ENCODE measurements at places on chromosomes 1 and 21. TPM values are rescaled to one million over a fixed set of nuclear protein-coding genes. Genes with fewer than 3 reads are reported as not detected.

The HMGCL gene
- 9.8 TPM for total RNA-seq

The OVAAL gene
- total RNA-seq, result not detected

The PLA2G2F gene
- total RNA-seq, result not detected

The FMO1 gene
- total RNA-seq, result 2.7 TPM

The KLHDC7A gene
- not detected for total RNA-seq

The CLCA4 gene
- total RNA-seq, result not detected

The PLXNA2 gene
- total RNA-seq, result 45.1 TPM

The RXFP4 gene
- total RNA-seq, result not detected

The ATP6V1G3 gene
- total RNA-seq, result not detected

DNA sequence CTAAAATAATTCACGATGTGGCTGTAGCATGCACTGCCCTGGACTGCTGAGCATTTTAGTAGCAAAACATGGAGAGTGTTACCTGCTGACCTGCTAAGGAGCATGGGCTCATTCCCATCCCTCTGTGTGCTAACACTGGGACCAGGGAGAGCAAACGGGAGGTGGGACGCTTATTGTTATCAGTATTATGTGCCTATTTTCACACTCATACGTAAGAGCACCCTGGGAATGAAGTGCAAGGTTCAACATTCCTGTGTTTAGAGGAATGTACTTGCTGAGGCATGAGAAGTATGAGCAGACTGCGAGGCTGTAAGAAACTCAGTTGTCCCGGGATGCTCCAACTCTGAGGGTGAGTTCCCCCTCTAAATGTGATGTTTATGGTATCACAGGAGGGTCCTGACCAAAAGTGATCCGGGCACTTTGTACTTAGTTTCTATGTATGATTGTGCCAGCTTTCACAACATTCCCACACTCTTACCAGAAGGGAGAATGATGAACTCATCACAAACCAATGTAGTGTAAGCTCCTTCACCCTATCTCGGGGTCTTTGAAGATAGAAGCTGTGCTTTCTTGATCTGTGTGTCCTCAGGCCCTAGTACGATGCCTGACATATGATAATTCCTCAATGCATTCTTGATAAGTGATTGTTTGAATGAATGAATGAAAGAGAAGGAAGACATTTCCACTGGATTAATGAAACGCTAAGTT lies 164.8 kb downstream of the KCNJ6 start:
- DNase-seq, result no peak

DNA sequence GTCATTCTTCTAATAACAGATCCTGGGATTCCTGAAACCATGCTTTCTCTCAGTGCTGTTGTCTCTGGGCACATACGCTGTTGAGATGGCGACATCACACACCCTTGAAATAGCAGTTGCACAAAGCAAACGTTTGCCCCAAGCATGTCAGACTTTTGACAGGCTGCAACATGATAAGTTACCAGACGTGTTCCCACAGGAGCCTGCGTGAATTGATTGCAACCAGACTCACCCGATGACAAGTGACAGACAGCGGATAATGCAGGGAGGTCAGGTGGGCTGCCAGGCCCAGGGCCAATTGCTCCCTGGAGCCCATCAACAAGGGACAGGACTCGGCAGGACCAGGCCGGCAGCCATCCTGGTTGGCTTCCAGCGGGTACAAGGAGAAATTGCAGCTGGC lies 310.9 kb downstream of the SIPA1L2 start:
- DNase-seq, result no peak

- DNase-seq, result no peak
These were observed 70.8 kb upstream of the SIM2 start for GRCh38 chr21:36628106-36628505.

GRCh38 chr1:37240897-37241296 lies 206.6 kb upstream of the GRIK3 start:
- DNase-seq, result no peak

- no peak for DNase-seq
These were observed 90.0 kb downstream of the TYW3 start for GRCh38 chr1:74822851-74823401.

DNA sequence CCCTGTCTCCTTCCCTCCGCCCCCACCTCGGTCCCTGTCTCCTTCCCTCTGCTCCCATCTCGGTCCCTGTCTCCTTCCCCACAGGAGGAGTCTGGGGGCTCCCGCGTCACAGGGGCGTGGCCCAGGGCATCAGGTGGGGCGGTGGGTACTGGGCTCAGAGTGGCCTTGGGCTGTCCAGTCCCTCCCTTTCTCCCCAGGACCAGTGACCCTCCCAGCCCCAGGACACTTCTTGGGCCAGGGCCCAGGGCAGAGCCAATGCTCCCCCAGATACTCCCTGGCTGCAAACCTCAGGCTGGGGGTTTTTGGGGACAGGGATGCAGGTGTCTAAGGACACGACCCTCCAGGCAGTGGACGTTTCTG lies 6.8 kb upstream of the RNF223 start:
- DNase-seq, result no peak

GRCh38 chr1:232923739-232924386 lies 26.5 kb upstream of the NTPCR start:
- DNase-seq, result no peak

DNA sequence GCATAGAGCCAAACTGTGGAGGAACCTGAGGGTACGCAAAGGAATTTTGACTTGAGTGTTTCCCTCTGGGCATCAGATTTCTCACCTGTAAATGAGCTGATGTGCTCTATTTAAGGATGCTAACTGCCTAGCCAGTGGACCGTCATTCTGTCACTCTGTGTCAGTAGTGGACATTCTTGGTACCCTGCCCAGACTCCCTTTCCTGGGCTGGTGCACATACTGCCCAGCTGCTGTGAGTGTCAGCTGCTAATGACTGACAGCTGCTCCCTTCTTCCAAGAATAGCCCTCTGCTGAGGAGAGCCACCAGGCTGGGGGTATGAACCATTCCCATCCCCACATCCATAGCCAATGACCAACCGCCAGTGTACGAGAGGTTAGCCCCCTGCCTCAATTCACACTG lies 193.1 kb upstream of the DAB1 start:
- DNase-seq, result no peak

GRCh38 chr1:69433073-69433472 lies 134.6 kb upstream of the LRRC7 start:
- DNase-seq, result no peak

- DNase-seq, result no peak
These were observed 229.5 kb upstream of the VAMP3 start for GRCh38 chr1:7541629-7542028.

DNA sequence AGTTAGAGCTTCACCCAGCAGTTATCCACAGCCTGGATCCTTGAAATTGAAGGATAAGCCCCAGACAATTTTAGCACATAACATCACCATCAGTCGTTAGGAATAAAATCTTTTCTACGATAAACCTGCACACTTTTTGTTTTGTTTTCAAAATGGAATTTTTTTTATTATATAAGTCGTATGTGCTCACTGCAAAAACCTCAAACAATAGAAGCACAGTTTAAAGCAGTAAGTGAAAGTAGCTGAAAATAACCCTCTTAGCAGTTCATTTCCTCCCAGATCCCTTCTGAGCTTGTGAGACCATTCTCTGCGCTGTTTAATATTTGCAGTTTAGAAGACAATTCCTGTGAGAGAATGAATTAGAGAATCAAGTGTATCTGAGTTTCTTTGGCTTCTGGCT lies 38.3 kb downstream of the ELK4 start:
- no peak for DNase-seq

GRCh38 chr1:184800876-184801275 lies 46.2 kb upstream of the EDEM3 start:
- DNase-seq, result no peak

DNA sequence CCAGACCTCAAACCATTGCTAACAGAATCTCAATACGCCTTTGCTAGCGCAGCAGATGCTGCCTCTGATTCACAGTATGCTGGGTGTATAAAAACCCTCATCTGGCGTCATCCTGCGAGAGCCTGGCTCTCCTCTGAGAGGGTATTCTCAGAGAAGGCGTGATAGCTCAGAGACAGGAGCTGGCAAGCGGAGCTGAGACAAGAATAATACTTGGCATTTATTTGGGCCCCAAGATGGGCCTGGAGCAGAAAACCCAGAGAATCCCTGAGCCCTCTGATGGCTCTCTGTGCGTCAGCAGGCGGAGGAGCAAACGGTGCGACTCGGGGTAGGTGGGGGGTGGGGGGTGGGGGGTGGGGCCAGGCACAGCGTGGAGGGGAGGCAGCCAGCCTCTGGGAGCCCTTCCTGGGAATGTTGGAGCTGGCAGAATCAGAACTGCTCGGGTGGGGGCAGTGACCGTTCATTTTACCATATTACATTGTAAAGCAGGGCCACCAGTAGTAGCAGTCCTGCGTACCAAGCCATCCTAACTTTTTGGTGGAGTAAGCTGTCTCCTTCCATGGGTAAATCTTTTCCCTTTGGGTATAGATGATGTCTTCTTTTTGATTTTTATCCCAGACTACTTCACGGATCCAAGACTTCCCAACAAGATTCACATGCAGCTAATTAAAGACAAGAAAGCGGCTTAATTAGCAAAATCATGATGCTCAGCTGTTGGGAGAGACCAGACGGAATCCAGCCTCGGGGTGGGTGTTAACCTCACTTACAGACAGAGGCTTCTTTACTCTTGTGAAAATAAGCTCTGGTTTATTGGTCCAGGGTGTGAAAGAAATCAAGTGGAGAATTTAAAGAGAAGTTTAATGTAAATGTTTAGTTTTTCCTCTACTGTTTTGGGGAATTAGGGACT lies 7.1 kb downstream of the RIIAD1 start:
- DNase-seq, result peak; percentile 83

- DNase-seq, result no peak
These were observed 27.0 kb upstream of the REG4 start for GRCh38 chr1:119838236-119838635.

DNA sequence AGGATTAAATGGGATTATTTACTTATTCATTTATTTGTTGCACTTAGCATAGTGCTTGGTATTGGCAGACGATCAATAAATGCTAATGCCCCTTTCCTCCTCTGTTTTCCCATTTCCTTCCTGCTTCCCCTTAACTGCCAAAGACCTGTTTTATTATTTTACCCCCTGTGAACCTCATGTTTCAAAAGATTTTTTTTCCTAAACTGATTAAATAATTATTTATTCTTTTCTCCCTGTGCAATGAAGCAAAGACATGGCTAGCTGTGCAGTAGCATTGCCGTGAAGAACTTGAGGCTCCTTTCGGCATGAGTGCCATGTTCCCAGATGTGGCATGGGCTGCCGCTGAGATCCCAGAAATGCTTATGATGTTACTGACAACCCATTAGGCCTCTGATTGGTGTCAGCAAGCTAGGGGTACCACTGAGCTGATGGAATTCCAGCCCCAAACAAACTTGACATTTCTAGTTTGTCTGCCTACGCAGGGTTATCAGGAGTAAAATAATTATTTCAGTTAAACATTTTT lies 266.4 kb upstream of the TMEM51 start:
- no peak for DNase-seq

- no peak for DNase-seq
These were observed 138.6 kb downstream of the SLC44A5 start for GRCh38 chr1:75472089-75472970.

DNA sequence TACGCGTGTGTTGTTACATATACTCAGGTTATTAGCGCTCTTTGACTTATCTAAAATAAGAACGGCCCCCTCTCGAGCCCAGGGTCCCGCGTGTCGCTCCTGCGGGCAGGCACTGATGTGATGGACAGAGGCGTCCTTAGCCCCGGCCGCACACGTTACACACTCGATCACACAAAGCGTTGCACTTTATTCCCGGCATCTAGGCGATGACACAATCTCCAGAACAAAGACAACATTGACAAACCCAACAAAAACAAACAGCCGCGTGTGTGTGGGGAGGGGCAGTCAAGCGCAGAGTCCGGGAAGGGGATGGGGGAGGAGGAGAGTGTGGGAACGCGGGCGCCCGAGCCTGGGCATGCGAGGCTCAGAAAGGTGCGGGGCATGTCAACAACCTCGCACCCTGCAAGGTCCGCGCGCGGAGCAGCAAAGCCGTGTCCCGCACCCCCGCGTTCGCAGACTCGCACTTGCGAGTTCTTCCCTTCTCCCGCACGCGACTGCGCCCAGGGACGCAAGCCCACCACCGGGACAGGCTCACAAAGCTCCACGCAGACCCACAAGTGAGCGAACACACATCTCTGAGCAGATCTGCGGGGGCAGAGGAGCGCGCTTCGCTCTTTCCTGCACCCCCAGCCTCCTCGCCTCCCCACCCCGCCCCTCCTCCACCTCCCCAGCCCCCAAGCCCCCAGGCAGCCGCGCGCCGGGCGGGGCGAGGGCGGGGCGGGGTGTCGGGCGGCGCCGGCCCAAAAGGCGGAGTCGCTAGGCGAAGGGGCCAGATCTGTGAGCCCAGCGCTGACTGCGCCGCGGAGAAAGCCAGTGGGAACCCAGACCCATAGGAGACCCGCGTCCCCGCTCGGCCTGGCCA lies at the start of gene EFNA1:
EFNA1 (plus strand) TSS at position 772 of the 862 bp plus-strand sequence. CDS start 102 bp downstream, outside the sequence.
- DNase-seq, result peak; percentile 75

- DNase-seq, result no peak
These were observed 67.4 kb downstream of the DDAH1 start for GRCh38 chr1:85397490-85398032.

GRCh38 chr1:242634732-242635131 lies 110.2 kb upstream of the PLD5 start:
- DNase-seq, result no peak

- DNase-seq, result no peak
These were observed 78.7 kb downstream of the TYW3 start for GRCh38 chr1:74811436-74812179.

DNA sequence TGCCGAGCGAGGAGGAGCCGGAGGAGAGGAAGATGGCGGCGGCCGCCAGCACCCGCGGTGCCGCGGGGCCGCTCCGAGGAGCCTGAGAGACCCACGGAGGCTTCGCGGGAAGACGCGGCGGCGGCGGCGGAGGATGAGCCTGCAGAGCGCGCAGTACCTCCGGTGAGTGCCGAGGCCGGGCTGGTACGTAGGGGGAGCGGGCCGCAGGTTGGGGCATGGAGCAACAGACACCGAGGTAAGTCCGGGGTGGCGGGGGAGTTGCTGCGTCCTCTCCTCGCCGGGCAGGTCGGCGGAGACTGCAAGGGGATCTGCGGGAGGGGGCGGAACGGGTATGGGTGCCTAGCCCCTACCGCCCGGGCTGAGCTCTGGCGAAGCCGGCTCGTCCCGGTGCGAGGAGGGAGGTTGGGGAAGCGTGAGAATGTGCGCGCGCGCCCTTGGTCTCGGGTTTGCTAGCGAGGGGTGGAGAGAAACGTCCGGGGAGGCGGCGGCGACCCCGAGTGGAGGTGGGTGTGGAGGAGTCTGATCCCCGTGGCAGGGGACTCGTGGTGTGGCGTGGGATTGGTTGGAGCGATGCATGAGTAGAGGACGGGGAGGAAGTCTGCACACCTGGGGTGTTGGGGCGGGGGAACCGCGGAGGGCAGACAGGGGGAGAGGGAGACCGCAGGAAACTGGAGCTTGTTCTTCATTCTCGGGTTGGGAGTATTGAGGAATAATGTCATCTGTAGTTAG lies at the start of gene SMG7:
SMG7 (plus strand) TSS at position 12 of the 729 bp plus-strand sequence; CDS start at position 134, 122 bp downstream.
- DNase-seq, result peak; percentile 46

GRCh38 chr1:36400825-36401601 lies 3.3 kb upstream of the LSM10 start:
- no peak for DNase-seq
